ENCODE measurements at places on chromosomes 2 and 18. TPM values are rescaled to one million over a fixed set of nuclear protein-coding genes. Genes with fewer than 3 reads are reported as not detected.

Gene STAT4
- 52.4 TPM for polyA plus RNA-seq

Gene MDH1B
- 0.12 TPM for polyA plus RNA-seq

DNA sequence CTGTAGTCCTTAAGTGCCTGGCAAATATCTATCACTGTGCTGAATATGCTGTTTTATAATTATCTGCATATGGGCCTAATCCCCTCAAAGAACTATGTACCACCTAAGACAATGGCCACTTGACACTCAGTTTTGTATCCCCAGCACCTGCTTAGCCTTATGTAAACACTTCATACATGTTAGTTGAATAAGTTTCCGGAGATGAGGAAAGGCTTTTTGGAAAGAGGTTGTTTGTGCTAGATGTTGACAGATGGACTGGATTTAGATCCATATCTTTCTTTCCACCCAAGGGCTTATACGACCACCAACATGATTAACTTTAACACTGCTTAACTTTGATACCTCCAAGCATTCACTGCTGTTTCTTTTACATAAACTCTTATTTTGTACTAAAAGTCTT, 63.3 kb downstream of the FAM228A start:
- no peak overlapping the region for H3K27ac ChIP-seq
- no peak overlapping the region for H3K4me3 ChIP-seq
- no peaks in the 10 kb centered on the region for H3K27me3 ChIP-seq
- no peak for DNase-seq
- peaks cover 2% of the 10 kb centered on the region for H3K36me3 ChIP-seq
- no peaks in the 10 kb centered on the region for H3K4me1 ChIP-seq

DNA sequence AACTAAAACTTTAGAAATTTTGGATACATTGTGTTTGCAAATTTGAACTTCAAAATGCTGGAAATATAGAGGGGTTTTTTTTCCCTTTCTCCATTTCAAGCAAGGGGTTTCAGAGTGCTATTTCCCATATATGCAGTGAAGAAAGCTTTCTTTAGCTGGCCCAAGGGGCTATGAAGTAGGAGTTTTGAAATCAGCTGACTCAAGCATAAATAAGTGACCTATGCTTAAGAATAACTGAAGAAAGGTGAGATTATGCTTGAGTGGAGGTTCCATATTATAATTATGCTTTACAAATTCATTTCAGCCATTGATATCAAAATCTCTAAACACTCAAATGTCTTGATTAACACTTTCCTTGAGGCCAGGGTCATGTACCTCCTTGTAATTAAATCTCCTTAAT, 51.0 kb upstream of the RBBP8 start:
- H3K4me1 ChIP-seq = no peaks in the 10 kb centered on the region
- H3K4me3 ChIP-seq = no peak overlapping the region
- DNase-seq = no peak
- H3K27ac ChIP-seq = no peak overlapping the region
- no peaks in the 10 kb centered on the region for H3K27me3 ChIP-seq
- no peaks in the 10 kb centered on the region for H3K36me3 ChIP-seq

DNA sequence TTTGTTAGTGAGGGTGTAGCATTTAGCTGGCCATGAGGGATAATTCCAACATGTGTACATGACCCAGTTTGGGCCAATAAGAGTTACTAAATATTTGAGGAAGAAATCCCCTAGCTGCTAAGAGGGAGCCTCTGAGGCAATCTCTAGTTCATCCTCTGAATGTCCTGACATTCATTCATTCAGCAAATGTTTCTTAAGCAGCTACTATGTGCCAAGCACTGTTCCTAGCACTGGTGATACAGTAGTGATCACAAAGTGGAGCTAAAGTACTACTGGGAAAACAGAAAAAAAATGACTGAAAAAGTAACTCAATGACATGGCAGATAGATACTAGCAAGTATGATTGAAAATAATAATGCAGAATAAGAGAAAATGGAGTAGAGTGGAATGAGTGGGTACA, 79.8 kb upstream of the PID1 start:
- no peaks in the 10 kb centered on the region for H3K27me3 ChIP-seq
- no peaks in the 10 kb centered on the region for H3K36me3 ChIP-seq
- no peaks in the 10 kb centered on the region for H3K4me1 ChIP-seq
- no peak overlapping the region for H3K4me3 ChIP-seq
- no peak overlapping the region for H3K27ac ChIP-seq

DNA sequence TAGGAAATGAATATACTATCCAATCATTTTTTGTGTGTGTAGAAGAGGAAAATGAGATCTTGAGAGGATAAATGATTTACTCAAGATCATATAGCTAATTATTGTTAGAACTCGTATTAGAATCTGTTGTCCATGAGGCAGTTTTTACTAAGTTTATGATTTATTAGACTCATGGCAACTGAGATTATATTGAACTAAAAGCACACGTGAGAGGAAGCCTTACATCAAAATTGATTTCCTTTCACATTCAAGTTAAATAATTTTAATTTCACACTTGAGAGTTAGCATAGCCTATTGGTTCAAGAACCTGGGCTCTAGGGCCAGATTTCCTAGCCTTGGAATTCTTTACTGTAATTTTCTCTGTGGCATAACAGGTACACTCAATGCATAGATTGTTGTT, 552.3 kb downstream of the ERBB4 start:
- no peaks in the 10 kb centered on the region for H3K27me3 ChIP-seq
- no peaks in the 10 kb centered on the region for H3K36me3 ChIP-seq

DNA sequence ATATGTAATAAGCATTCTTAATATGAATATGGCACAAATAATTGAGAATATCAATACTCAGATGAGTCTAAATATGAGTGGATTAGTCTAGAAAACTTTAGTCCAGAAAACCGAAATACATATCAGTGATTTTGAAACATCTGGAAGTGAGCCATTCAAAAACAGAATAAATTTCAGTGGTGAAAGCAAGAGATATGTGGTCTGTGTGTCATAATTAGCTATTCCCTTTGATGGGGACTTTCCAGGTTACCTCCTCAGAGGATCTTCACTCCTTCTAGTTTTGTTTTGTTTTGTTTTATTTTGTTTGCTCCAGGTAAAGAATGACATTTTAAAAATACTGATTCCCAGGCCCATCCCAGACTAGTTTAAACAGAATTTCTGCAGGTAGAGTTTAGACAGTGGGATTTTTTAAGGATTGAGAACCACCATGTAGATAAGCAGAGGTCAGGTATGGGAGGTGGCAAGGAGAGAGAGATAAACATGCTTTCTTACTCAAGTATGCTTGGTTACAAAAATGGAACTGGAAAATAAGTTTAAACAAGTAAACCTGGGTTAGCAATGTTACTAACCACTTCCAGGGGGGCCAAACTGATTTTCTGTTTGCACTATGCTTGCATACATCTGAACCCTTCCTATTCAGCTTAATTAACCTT, 70.7 kb downstream of the NABP1 start:
- H3K36me3 ChIP-seq = no peaks in the 10 kb centered on the region
- no peak for DNase-seq
- no peak overlapping the region for H3K27ac ChIP-seq
- no peaks in the 10 kb centered on the region for H3K4me1 ChIP-seq
- no peak overlapping the region for H3K4me3 ChIP-seq

- no peak overlapping the region for H3K27ac ChIP-seq
- H3K4me1 ChIP-seq = no peaks in the 10 kb centered on the region
- H3K36me3 ChIP-seq = no peaks in the 10 kb centered on the region
- no peak for DNase-seq
- no peak overlapping the region for H3K4me3 ChIP-seq
Observed at GRCh38 chr18:51668607-51669006, 471.1 kb upstream of the MEX3C start.

DNA sequence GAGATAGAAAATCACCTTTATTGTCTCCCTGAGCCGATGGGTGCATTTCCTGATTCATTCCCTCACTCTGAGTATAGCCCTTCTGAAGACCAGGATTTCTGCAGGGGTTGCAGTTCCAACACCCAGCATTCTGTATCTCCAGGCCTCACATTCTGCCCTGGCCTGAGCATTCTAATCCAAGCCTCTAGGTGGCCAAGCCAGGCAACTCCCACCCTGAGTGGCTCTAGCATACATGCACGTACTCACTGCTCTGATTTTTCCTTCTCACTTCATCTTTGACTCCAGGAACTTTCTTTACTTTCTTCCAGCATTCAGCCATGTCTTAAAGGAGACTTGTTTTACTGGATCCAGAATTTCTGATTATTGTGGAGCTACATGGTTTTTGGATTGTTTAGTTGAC, 100.7 kb upstream of the STK39 start:
- no peaks in the 10 kb centered on the region for H3K27me3 ChIP-seq
- H3K4me3 ChIP-seq = no peak overlapping the region
- H3K4me1 ChIP-seq = no peaks in the 10 kb centered on the region
- H3K27ac ChIP-seq = no peak overlapping the region

DNA sequence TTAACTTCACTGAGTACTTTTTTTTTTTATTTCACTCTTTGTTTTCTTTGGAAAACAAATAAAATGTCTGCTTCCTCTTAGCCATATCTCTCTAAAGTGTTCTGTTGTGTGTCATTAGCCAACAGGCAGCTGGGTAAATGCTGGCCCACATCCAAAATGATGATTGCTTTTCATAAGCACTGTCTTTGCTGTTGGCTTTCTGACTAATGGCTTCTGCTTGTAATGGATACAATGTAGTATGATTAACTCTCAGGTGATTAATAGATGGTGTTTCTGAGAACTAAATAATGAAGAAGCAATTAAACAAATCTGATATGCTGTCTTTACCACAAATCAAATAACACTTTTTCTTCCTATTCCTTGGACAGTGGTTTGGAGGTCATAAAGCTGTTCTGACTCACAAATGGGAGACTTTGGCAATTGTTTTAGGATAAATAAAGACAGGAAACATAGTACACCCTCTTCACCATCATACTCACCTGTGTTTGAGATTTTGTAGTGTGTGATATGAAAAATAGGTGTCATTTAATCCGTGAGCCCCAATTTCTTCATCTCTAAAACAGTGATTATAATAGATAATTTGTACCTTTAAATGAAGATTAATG, 888.4 kb downstream of the TSN start:
- H3K27ac ChIP-seq = no peak overlapping the region
- no peaks in the 10 kb centered on the region for H3K36me3 ChIP-seq
- DNase-seq = no peak
- no peaks in the 10 kb centered on the region for H3K4me1 ChIP-seq

GRCh38 chr18:34400834-34401233, 176.1 kb upstream of the NOL4 start:
- H3K4me1 ChIP-seq = no peaks in the 10 kb centered on the region
- no peak overlapping the region for H3K27ac ChIP-seq
- no peak for DNase-seq
- no peaks in the 10 kb centered on the region for H3K36me3 ChIP-seq
- H3K4me3 ChIP-seq = no peak overlapping the region

GRCh38 chr2:44746856-44747615, 194.5 kb upstream of the SIX3 start:
- H3K27me3 ChIP-seq = no peaks in the 10 kb centered on the region
- DNase-seq = no peak
- H3K4me1 ChIP-seq = no peaks in the 10 kb centered on the region
- H3K27ac ChIP-seq = no peak overlapping the region

Gene CD226
- polyA plus RNA-seq = 27.9 TPM

- H3K36me3 ChIP-seq = no peaks in the 10 kb centered on the region
- H3K27me3 ChIP-seq = no peaks in the 10 kb centered on the region
- DNase-seq = no peak
- H3K27ac ChIP-seq = no peak overlapping the region
- H3K4me1 ChIP-seq = no peaks in the 10 kb centered on the region
Observed at GRCh38 chr2:18214936-18215335, 336.5 kb downstream of the KCNS3 start.

DNA sequence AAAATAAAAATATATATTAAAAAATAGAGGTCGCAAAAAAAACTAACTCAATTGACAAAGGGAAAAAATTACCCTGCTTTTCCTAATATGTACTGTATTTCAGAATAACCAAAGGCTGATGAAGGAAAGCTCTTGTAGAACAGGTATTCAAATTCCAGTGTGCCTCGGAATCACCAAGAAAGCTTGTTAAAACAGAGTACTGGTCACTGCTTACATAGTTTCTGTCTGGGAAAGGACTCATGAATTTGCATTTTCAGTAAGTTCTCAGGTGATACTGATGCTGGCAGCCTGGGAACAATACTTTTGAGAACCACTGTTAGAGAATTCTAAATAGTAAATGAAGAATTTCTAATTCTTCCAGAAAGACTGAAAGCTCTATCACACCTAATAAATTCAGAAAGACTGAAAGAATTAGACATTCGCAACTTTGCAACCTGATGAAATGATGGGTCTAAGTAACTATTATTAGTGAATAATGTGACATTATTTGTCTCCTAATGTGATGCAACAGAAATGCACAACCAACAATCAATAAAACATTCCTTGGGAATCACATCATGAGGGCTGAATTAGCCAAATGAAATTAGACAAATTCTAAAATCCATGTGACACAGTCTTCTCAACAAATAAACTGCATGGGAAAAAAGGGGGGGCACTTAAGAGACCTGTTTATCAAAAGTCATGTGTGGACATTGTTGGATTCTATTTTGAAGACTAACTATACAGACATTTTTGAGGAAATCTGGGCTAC, 21.9 kb downstream of the RPRD1A start:
- H3K36me3 ChIP-seq = no peaks in the 10 kb centered on the region
- H3K27ac ChIP-seq = no peak overlapping the region
- H3K27me3 ChIP-seq = no peaks in the 10 kb centered on the region
- no peak for DNase-seq
- H3K4me1 ChIP-seq = no peaks in the 10 kb centered on the region

Gene PLCL1
- polyA plus RNA-seq = 16.7 TPM

Gene PHLPP1
- 0.07 TPM for polyA plus RNA-seq

DNA sequence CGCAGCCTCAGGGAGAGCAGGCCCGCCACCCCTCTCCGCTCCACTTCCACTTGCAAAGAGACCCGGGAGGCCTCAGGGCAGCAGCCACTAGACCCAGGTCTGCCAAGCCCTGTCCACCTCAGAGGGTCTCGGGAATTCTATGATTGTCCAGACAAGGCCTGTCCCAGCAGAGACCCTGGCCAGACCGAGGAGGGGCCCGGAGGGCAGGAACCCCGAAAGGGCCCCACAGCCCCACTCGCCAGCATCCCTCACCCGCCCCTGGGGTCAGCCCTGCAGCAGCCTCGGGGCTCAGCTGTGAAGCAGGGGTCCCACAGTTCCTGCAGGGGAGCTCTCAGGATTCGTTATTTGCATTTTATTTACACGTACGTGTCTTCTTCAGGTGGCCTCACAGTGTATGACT, 269.5 kb downstream of the EIPR1 start:
- H3K27me3 ChIP-seq = no peaks in the 10 kb centered on the region
- no peak overlapping the region for H3K4me3 ChIP-seq
- H3K36me3 ChIP-seq = no peaks in the 10 kb centered on the region

DNA sequence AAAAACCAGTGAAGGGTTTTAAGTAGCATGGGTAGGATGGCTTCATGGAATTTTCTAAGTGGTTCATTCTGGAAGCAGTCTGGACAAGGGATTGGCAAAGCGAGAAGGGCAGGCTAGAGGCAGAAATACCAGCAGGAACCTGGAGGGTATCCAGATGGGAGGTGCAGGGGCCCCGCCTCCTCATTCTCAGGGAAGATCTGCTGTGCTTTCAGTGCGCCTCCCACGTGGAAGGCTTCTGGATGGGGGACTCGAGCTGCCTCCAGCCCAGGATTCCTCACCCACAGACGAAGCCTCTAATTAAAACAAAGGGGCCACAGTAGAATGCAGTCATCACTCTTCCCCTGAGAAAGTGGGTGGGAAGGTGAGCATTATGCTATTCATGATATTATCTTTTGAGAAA, 79.8 kb downstream of the VSNL1 start:
- no peak for DNase-seq
- H3K4me3 ChIP-seq = no peak overlapping the region
- H3K27me3 ChIP-seq = no peaks in the 10 kb centered on the region
- H3K36me3 ChIP-seq = no peaks in the 10 kb centered on the region
- no peaks in the 10 kb centered on the region for H3K4me1 ChIP-seq
